ENCODE measurements at places on chromosomes 2 and 18. TPM values are rescaled to one million over a fixed set of nuclear protein-coding genes. Genes with fewer than 3 reads are reported as not detected.
A peak's percentile ranks its signal among the peaks of the same experiment; 100 is the strongest.

AQP12B gene
- total RNA-seq, result not detected

SERPINB4 gene
- total RNA-seq, result not detected

OTOS gene
- total RNA-seq, result not detected

DNA sequence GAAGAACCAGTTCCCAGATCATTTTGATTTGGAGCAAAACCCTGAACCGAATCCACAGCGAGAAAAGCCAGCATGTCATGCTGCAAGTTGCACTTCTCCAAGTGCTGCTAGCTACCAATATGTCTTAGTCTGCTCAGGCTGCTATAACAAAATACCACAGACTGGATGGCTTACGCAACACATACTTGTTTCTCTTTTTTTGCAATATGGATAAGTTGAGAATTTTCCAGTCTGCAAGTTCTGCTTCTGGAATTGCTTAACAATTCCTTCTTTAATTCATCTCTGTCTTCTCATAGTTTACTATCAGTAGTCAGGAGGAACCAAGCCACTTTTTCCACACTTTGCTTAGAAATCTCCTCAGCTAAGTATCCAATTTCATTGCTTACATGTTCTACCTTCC is 105.9 kb upstream of the RBBP8 start:
- DNase-seq, result peak; percentile 8

DNA sequence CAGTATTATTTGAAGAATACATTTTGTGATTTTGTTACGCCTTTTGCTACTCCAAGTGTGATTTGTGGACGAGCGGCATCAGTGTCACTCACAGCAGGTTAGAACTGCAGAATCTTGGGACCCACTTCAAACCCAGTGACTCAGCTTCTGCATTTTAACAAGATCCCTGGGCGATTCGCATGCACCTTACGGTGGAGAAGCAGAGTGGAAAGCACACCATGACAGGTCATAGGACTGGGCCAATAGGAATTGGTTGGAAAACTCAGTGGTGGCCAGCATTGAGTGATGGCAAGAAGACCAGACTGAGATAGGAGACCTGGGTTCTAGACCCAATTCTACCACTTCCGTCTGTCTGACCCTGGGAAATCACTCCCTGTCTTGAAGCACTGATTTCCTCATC is 26.3 kb downstream of the CTLA4 start:
- no peak for DNase-seq

ALPG gene
- not detected for total RNA-seq

- DNase-seq, result no peak
These were observed 1541.9 kb upstream of the PIK3C3 start for GRCh38 chr18:40413160-40413559.

- no peak for DNase-seq
These were observed 349.6 kb upstream of the KCNH7 start for GRCh38 chr2:163187995-163188655.

DNA sequence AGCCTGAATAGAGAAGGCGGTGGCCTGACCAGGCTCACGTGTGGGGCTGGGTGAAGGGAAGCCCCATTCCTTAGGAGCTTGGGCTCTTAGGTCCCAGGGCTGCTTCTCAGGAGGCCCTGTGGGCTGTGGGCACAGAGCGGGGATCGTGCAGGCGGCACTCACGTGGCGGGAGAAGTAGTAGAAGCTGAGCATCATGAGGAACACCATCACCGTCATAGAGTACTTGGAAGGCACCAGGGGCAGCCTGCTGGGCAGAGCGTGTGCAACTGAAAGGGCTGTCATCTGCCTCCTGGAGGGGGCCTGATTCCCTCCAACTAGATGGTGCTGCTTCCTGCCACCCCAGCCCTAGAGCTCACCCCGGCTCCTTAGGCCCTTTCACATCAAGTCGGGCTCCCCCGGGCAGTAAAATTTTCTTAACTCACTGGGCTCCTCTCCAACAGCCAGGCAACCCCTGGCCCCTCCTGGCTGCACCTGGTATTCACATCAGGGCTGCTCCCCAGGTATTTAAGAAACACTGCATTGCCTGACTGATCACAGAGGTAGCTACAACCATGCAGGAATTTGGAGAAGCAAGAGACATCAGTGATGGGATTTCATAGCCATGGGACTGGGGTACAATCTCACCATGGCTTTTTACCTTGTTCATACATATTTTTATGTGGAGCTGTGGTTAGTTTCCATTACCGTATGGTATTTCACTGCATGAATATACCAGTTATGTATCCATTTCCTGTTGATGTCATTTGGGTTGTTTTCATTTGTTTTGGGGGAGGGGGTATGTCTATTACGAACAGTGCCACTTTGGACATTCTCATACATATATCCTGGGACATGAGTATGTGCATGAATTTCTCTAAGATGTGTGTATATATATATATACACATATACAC is 32.9 kb downstream of the CENPO start:
- DNase-seq, result no peak

CENPA gene
- 7.4 TPM for total RNA-seq

DNA sequence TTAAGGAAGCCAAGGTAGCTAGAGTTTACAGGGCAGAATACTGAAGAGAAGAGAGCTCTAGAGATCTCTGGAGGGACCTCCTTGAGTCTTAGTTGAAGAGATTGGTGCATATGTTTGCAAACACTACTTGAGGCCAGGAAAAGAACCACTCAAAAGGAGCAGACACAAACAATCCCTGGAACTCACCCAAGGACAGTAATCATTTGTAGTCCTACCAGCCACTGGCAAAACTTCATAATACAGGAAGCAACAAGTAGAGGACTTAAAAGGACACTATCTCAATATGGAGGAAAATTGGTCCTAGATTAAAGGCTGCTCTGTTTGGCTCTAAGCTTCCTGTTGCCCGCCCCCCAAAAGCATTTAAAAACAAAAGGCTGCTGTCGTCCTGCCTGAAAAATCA is 46.9 kb upstream of the UBXN4 start:
- DNase-seq, result no peak

DNA sequence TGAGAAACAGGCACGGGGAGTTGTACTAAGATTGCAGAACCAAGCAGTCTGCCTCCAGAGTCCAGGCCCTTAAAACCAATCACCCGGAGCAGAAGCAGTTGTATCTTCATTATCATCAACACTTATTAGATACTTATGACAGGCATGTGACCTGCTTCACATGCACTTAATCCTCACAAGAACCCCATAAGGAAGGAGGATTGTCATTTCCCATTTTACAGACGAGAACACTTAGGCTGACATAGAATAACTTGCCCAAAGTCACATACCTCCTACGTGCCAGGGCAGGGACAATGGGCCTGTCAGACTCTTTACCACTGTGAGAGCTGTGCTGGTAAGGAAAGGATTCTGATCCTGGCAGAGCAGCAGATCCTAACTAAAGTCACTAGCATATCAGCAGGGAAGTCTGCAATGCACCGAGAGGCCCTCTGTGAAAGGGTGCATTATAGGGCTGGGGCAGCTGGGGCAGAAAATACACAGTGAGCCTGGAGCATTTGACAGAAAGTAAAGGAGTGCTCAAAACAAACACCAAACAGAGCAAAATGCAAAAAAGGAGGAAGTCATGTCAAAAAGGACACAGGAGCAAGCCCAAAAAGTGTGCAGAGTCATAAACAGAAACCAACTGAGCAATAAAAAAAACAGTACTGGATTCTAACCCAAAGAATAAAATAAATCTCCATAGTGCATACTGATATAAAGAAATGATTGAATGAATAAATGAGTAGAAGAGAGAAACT is 55.9 kb upstream of the SP3 start:
- no peak for DNase-seq

GRCh38 chr2:64173156-64174135 is 29.2 kb upstream of the PELI1 start:
- no peak for DNase-seq

BMP10 gene
- not detected for total RNA-seq

PER2 gene
- 4.5 TPM for total RNA-seq

IAH1 gene
- total RNA-seq, result 66.9 TPM

GRCh38 chr2:237196866-237197618 is 111.4 kb downstream of the COPS8 start:
- peak; percentile 85 for DNase-seq

BCL2L11 gene
- total RNA-seq, result 0.86 TPM

LRRTM1 gene
- total RNA-seq, result not detected

- peak; percentile 58 for DNase-seq
These were observed 55.5 kb downstream of the NCK2 start for GRCh38 chr2:105800036-105800713.

DNA sequence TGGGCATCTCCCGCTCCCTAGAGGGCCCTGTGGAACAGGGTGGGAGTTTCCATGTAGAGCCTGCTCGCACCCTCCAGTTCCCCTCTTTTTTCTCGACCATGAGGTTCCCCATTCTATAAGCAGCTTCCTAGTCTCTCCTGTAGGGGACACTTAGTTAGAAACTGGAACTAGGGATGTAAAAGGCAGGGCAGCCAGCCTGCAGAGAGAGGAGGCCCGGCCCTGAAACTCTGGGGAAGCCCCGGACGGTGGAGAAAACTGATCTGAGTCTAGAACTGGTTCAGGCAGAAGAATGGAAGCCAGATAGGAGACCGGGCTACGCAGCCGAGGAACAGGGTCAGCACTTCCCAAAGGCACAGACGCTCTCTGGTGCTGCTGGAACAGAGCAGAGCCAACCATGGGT is 51.6 kb upstream of the ATG16L1 start:
- no peak for DNase-seq

GCKR gene
- total RNA-seq, result 0.32 TPM

- no peak for DNase-seq
These were observed 1.2 kb downstream of the CPO start for GRCh38 chr2:206940546-206940945.

PCBP1 gene
- 45.3 TPM for total RNA-seq

NEU2 gene
- total RNA-seq, result not detected

- no peak for DNase-seq
These were observed 69.8 kb upstream of the RASGRP3 start for GRCh38 chr2:33406622-33407021.
